ENCODE measurements at places on chromosomes 5 and 9.

GRCh38 chr9:8570776-8571175, 771.2 kb upstream of the DMAC1 start:
- no peak for DNase-seq

- DNase-seq, result no peak
Observed at GRCh38 chr9:9914174-9914573, 698.6 kb downstream of the PTPRD start.

- no peak for DNase-seq
Observed at GRCh38 chr5:591746-592145, 20.4 kb upstream of the CEP72 start.

GRCh38 chr5:33091571-33092363, 349.0 kb upstream of the TARS1 start:
- DNase-seq, result no peak

GRCh38 chr5:96648593-96648992, 13.6 kb upstream of the CAST start:
- DNase-seq, result no peak

DNA sequence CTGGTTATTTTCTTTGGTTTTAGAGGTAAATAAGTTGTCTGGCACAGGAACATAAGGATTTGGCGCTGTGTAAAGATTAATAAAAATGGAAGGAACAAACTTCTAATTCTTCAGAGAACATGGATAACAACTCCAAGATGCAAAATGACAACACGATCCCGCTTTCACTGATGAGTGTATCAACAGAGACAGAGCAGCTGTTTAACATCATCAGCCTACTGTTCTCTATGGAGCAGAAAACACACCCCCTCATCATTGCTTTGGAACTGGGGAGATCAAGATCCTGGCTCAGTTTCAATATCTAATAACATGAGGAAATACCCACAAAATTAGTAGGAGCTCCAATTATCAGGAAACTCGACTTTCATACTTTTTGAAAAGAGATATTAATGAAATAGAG, 8.3 kb upstream of the GAS1 start:
- no peak for DNase-seq

DNA sequence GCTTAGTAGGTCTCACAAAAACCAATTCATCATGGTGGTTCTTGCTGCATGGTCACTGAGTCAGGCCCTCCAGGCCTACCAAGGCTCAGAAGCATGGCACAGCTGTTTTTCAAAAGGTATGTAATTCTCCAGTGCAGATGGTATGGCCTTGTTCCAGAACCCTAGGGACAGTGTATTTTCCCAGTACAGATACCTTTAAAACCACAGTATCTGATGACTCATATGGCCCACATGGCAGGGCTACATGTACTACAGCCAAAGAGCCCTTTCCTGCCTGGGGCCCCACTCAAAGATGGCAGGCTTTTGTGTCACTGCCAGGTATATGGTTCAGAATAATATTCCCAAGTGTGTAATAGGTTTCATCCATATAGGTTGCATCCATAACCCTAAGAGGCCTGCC, 16.5 kb downstream of the CSF2 start:
- DNase-seq, result no peak

- DNase-seq, result no peak
Observed at GRCh38 chr5:52579391-52579790, 208.3 kb upstream of the ITGA1 start.

DNA sequence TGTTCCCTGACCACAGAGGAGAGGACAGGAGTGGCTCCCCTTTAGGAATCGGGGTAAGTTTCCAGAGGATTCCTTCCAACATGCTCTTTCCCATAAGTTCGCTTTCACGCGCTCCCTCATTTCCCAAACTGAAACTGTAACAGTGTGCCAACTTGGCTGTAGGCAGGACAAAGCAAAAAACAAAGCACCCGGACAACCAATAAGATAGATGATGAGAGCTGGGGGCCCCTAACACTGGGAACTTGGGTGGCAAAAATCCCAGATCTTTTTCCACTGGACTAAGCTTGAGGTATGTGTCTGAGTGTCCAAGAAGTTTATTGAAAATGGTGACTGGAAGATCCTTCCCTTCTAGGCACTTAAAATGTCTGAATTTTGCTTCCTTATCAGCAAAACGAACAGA, 258.7 kb upstream of the IL12B start:
- no peak for DNase-seq

GRCh38 chr9:12544700-12545099, 148.5 kb upstream of the TYRP1 start:
- DNase-seq, result no peak

DNA sequence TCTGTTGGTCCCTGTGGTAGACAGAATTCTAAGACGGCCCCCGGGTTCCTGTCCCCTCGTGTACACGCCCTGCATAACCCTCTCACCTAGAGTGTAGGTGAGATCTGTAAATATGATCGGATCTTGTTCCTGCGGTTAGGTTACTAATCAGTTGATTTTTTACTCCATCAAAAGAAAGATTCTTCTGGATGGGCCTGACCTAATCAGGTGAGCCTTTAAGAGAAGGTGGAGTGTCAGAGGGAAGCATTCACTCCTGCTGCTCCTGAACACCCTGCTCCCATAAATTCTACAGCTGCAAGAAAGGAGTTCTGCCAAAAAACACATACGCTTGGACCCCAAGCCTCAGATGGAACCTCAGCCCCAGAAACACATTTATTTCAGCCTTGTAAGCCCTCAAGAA, 15.6 kb upstream of the FUBP3 start:
- no peak for DNase-seq

GRCh38 chr9:1701113-1701512, 314.0 kb upstream of the SMARCA2 start:
- DNase-seq, result no peak

GRCh38 chr9:90810691-90811090, 9.1 kb downstream of the SYK start:
- DNase-seq, result no peak

- DNase-seq, result no peak
Observed at GRCh38 chr5:80686757-80687156, 32.0 kb upstream of the DHFR start.

- no peak for DNase-seq
Observed at GRCh38 chr5:152900332-152900731, 495.3 kb upstream of the NMUR2 start.

DNA sequence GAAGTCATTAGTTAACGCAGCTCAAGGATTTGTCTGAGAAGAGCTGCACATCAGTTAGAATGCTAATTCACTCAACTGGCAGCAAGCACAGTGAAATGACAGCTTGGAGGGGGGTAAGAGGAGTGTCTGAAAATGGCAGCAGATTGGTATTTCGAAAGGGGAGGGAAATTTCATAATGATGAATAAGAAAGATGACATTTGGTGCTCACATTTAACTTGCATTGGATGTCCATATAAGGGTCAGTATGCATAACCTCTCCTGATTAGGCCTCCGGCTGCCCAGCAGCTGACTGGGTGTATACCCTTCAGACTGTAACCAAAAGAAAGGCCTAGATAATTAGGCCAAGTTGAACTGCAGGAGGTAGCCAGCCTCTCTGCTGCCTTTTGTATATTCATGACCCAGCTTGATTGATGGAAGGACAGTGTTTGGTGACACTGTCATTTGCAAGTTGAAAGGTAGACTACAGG, 131.0 kb downstream of the PBX3 start:
- peak; percentile 22 for DNase-seq

DNA sequence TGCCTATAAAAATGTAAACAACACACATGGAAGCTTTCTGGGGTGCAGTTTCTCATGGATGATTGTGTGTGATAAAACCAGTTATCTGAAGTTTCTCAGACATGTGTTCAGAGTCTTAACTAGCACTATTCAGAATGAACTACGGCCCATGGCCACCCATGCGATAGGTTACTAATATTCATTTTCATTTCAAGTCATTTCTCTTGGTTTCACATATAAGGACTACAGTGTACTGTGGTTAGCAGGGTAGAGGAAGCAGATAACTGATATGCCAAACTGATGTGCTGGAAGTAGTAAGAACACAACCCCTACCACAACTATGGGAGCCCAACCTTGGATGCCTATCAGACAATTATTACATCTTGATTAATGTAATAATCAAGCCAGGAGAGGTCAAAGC, 372.1 kb downstream of the DTWD2 start:
- DNase-seq, result no peak

- no peak for DNase-seq
Observed at GRCh38 chr9:133583586-133583985, 25.6 kb downstream of the FAM163B start.

GRCh38 chr5:140235791-140236551, 61.0 kb downstream of the CYSTM1 start:
- no peak for DNase-seq

- DNase-seq, result no peak
Observed at GRCh38 chr5:153496835-153497234, 6.4 kb downstream of the GRIA1 start.

DNA sequence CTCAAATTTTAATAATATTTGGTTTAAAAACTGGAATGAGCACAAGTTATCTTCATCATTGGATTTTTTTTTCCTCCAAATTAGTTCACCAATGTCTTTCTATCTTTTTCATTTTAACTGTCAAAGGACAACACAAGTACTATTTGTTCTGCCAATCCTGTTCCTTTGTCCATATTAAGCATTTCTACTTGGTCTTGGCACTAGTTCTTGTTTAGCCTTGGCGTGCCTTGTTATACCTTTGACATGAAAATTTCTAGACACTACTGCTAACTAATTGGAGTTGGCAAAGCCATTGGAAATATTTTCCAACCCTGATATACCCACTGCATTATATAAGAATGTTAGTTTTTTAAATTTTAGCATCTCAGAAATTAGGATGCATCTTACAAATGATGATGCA, 3.8 kb downstream of the SPINK6 start:
- no peak for DNase-seq

DNA sequence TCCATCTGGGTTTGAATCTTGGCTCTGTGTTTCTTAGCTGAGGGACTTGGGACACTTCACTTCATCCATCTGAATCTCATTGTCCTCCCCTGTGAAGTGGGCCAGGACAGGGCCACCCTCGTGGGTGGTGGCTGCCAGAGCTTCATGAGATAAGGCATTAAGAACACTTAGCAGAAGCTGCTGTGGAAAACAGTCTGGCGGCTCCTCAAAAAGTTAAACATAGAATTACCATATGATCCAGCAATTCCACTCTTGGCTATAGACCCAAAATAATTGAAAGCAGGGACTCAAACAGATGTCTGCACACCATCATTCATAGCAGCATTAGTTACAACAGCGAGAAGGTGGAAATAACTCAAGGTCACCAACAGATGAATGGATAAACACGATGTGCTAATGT, 42.4 kb upstream of the GGTA1 start:
- DNase-seq, result no peak

- DNase-seq, result peak; percentile 93
Observed at GRCh38 chr5:16465544-16466432, at the start of gene ZNF622. Gene ZNF622 (minus strand): TSS chr5:16465800. CDS start chr5:16465665, 135 bp downstream.

DNA sequence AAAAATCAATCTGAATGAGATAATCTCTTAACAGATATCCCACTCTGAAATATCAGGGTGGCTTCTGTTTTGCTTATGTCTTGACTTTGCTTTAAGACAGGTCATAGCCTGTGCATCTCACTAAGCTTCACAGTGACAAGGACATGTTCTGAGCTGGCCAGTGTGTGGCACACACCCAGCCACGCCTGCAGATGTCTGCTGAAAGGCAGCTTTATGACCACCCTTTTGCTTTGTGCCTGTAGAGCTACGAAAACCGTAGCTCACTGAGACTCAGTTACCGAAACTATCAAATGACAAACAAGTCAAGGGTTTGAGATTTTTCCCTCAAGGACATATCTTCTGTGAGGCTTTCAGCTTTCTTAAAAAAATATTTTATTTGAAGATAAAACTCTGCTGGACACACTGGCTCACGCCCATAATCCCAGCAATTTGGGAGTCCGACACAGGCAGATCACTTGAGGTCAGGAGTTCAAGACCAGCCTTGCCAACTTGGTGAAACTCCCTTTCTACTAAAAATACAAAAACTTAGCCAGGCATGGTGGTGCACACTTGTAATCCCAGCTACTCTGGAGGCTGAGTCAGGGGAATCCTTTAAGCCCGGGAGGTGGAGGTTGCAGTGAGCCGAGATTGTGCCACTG, 233.2 kb downstream of the SPATA31A1 start:
- no peak for DNase-seq

DNA sequence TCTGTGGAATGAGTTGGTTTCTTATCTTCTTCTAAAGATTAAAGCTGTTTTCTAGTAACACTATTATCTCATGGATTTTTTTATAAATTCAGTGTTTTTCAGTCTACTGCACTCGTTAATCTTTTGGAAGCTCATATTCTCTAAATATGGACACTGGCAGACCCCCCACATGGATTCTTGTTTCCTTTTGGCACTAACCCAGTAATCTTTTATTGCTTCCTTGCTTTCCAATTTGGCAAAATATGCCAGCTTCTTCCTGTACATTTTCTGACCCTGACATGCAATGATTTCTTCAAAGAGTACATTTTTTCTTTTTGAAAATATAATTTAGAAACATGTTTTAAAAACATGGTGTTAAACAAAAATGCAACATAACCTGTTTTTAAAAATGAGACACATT, 474.2 kb upstream of the FTMT start:
- no peak for DNase-seq

- DNase-seq, result no peak
Observed at GRCh38 chr9:12980085-12980851, 205.4 kb downstream of the LURAP1L start.

DNA sequence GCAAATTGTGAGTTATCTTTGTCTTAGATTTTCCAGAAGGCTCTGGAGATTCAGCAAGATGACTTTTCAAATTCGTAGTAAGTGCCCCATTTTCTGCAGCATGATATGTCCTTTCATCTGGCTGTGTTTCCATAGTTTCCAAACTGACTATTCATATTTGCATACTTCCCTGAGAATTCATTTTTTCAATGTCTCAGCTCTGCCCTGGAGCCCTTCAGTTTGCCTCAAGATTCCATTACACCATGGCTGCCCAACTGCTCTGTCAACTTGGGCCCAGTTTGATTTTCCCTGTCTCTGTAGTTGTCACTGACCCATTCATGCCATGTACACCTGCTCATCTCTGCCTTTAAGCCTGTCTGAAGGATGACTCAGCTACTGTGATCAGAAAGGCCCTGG, 94.2 kb upstream of the RUSC2 start:
- DNase-seq, result no peak

DNA sequence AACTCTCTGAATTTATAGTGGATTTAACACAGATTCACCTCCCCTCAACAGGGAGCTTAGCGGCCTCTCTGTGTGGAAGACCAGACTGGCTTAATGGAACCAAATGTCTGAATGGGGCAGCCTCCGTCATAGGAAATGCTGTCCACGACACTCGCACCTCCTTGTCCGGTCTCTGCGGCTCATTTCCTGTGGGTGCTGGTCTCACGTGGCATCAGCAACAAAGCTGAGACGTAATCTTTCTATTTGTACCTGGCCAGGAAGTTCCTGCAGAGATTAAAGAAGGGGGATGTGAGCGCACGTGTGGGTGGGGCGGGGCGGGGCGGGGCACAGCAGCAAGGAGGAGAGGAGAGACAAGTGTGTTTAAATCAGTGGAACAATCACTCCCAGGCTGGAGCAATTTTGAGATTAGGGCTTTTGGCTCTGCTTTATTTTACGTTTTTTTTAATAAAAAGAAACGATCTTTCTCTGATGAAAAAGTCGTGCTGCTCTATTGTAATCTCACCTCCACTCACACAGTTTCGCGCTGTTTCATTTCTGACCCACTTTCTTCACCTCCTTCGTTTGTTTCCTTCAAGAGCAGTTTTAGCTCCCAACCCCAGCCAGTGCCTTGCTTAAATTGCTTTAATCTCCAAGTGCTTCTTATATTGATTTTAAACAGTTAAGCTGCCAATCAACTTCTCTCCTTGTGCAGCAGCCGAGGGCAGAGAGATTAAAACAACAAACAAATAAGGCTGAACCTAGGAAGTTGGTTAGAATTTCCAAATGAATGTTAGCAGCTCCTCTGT, 132.2 kb upstream of the ASTN2 start:
- DNase-seq, result no peak

Measured in glutamatergic neuron (in vitro differentiated cells).